Fibroblast of skin of left biceps (primary cell): ENCODE measurements at places on chromosomes 3 and 15.
A peak's percentile ranks its signal among the peaks of the same experiment; 100 is the strongest.

DNA sequence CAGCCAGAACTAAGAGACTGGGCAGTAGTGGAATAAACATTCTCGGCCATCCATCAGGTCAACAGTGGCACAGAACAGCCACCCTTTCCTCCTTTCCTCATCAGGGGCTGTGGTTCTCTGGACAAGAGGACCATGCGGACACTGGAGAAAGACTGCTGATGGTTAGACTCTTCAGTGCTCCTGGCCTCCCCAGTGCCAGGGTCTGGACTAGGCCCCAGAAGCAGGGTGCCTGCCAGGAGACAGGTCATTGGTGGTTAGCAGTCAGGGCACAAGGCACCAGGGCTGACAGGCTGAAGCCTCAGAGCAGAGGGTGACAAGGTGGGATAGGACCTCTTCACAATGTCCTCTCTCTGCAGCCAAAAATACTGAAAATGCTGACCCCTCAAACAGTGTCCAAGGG lies 30.1 kb downstream of the POC1A start:
- no peak for DNase-seq

DNA sequence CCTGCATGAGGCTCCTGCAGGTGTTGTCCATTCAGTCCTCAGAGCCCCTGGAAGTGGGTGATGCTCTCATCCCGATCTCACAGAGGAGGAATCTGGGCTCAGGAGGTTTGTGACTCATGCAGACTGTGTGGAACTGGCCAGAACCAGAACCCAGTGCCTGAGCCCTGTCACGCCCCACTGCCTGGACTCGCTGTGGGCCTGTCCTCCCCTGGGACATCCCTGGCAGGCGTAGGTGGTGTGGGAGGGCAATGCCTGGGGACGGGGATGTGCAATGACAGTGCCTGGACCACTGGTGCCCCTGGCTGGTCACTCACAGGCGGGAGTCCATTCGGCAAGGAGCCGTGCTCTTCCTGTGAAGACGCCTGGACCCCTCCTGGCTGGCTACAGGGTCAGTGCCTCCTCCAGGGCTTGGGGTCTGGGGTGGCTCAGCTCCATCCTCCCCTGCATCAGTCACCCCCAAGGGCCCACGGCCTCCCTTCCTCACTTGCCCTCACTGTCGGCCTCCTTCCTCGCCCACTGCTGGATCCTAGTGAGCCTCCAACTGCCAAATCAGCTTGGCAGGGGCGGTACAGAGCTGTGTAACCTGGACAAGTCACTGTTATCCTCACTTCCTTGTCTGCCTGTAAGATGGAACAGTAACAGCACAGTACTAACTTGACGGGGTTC lies 14.9 kb downstream of the PSTPIP1 start:
- DNase-seq = no peak

DNA sequence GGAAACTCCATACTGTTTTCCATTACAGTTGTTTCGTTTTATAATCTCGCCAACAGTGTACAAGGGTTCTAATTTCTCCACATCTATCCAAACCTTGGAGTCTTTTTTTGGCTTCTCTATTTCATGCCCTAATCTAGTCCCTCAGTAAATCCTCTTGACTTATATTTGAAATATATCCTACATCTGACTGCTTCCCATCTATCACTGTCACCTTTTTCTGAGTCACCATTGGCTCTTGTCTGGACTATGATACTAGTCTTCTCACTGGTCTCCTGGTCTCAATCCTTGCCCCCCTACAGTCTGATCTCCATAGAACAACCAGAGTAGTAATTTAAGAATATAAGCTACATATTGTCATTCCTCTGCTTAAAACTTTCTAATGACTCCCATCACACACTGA lies 80.0 kb downstream of the ITPR1 start:
- DNase-seq = no peak

- no peak for DNase-seq
These were observed 82.6 kb downstream of the LSM3 start for GRCh38 chr3:14261229-14261628.

DNA sequence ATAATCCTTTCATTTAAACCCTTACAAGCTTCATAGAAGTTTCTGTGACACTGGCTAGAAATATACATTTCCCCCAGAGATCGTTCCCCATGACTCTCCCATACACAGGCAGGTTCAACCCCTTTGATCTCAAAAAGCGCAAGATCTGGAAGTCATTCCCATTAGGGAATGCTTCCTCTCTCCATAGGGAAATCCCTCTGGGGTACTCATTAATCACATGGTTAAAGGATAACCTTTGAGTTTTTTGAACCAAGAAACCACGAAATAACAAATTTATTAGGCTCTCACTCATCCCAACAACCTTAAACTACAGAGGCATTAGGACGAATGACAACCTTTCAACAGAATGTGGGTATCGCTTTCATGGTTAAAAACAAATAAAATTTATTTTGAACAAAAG lies 211.9 kb upstream of the PRICKLE2 start:
- no peak for DNase-seq

DNA sequence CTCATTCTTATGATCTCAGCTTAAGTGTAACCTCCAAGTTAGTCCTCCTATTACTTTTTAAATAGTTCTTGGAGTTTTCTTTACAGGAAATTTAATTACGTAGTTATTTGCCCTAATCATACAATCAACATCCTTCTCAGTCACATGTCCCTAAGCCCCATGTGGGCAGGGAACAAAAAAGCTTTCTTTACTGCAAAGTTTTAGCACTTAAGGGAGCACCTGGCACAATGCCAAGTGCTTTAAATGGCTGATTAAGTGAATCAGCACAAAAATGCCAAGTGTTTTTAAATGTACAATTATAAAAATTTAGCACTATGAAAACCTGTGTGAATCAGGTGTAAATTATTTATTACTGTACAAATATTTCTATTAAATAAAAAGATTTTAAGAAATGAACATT lies 445.3 kb downstream of the C3orf38 start:
- no peak for DNase-seq

DNA sequence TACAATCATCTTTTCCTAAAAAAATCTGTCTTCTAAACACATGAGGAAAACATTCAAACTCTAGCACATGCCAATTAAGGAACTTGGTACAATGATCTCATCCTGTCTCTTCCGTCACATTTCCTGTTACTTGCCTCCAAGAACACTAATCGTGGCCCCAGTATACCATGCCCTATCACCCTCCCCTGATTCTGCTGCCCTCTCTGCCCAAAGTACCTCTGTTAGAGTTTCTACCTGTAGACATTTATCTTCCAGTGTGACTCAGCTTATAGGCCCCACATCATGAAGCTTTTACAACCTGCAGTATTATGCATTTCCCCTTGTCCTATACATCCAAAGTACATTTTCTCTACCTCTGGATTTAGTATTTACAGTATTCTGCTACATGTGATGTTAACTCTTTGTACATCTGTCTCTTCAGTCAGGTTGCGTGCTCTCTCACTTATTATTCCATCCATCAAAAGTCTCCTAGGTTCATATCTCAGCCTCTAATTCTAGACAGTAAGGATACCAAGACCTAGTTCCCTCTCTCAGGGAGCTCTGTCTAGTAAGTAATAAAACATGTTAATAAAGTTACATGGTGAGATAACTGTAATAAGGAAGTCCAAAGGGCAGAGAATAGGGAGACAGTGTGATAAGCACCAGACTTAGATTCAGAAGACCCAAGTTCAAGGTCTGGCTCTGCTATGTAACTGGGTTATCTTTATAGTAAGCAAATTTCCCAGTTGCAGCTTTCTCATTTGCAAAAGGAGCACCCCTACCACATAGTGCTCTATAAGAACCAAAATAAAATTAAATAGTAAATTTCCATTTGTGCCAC lies 8.9 kb upstream of the SEMA6D start:
- DNase-seq = no peak

DNA sequence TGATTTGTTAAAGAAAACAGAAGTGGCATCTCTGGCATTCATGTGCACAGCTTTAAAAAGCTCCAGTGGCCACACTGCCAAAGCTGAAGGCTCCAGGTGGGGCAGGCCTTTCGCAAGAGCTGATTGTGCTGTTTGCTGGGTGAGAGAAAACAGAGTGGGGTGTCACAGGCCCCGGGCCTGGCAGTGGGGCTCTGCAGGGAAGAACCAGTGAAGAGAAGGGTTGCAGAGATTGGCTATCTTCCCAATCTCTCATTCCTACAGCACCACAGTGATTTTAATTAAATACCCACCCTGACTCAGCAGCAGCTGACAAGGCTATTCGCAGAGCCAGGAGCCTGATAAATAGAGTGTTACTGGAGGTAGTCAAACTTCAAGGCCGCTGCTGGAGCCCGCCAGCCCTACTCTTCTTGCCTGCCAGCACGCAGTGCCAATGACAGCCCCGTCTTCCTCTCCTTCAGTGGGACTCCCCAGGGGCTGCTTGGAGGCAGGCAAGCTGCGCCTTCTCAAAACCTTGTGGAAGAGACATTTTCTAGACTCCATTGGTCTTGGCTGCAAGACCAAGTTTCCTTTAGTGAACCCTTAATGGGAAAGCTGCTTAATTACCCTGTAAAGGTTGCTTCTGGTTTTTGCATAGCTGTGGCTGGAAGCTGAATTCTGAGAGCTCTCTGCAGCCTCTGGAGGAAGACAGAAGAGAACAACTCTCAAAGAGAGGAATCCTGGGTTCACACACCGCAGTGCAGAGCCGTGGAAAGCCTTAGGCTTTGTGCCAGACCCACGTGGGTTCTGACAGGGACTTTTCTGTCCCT lies 225.8 kb upstream of the SLCO3A1 start:
- peak; percentile 35 for DNase-seq

DNA sequence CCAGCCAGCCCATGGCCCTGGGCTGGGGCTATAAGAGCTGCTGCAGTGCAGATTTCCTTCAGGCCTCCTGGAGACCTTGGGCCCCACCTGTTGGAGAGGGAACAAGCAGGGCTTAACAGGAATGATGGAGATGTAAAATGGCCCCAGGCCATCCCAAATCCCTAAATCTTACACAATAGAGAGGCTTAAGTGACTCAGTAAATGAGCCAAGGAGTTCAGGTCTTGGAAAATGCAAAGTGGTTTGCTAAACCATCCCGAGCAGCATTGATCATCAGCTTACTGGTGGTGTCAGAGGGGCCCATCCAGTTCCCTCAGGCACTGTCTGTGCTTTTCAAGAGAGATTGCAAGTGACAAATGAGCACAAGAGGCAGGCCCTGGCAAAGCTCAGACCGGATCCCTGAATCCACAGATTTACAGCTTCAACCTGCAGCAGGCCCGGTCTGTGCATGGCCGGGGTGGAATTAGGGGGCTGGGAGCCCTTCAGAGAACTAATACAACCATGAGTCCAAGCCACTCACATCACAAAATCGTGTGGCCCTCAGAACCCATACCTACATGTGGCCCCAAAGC lies 325.4 kb downstream of the UACA start:
- no peak for DNase-seq

DNA sequence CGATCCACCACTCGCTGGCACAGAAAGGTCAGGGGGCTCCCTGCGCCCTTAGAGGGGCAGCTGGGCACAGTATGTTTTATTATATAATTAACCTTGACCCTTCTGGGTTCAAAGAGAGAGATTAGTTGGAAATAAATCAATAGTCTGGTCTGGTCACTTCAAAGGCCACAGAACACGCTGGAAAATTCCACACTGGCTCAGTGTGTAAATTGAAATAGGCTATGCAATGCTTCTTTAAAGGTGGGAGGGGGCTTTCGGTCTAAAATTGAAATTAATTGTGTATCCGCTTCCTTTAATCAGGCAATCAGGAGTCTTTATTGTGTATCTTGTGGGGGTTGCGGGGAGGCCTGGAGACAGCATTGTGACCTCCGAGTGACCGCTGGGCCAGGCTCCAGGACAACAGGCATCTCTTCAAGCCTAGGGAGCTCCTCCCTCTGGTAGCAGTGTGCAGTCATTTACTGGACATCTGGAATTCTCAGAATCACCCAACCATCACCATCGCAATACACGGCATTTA lies 8.0 kb downstream of the RNU5B-1 start:
- no peak for DNase-seq

DNA sequence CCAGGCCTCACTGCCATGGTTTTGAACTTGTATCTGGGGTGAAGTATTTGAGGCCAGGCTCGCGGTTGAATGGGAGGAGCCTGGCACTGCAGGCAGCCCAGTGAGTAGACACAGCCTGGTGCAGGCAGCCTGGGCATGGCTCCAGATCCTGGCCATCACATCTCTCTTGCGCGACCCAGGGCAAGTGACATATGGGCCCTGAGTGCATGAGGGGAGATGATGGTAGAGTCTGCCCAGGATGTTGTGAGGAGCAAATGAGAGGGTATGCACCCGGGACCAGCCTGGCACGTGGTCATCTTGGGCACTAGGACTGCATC lies 103.5 kb downstream of the TBC1D2B start:
- no peak for DNase-seq

GRCh38 chr3:116263842-116264545 lies 181.3 kb downstream of the LSAMP start:
- peak; percentile 52 for DNase-seq
